HCT116 (cell line): ENCODE measurements at places on chromosomes 7 and 10. TPM values are rescaled to one million over a fixed set of nuclear protein-coding genes. Genes with fewer than 3 reads are reported as not detected.
A peak's percentile ranks its signal among the peaks of the same experiment; 100 is the strongest.

DNA sequence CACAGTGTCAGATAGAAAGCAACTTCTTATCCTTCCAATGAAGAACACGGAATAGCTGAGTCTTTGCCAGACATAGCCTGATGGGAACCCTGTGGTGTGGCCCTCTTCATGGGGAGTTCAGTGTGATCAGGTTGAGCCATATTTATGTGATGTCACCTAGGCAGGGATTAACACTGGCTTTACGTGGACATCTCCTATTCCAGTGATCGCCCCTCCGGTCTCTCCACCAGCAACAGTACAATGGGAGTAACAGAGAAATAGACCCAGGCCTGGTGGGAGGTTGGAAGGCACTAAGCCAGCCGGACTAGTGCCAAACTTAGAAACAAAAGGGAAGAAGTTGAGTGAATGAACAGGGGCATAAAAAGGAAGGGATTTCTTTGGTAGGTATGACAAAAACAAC lies 358.1 kb downstream of the PRPF18 start:
- no peak for DNase-seq
- no peaks in the 10 kb centered on the region for H3K36me3 ChIP-seq
- no peak overlapping the region for H3K4me3 ChIP-seq
- peaks cover 4% of the 10 kb centered on the region for H3K4me1 ChIP-seq
- peaks cover 14% of the 10 kb centered on the region for H3K27me3 ChIP-seq
- H3K27ac ChIP-seq = no peak overlapping the region

DNA sequence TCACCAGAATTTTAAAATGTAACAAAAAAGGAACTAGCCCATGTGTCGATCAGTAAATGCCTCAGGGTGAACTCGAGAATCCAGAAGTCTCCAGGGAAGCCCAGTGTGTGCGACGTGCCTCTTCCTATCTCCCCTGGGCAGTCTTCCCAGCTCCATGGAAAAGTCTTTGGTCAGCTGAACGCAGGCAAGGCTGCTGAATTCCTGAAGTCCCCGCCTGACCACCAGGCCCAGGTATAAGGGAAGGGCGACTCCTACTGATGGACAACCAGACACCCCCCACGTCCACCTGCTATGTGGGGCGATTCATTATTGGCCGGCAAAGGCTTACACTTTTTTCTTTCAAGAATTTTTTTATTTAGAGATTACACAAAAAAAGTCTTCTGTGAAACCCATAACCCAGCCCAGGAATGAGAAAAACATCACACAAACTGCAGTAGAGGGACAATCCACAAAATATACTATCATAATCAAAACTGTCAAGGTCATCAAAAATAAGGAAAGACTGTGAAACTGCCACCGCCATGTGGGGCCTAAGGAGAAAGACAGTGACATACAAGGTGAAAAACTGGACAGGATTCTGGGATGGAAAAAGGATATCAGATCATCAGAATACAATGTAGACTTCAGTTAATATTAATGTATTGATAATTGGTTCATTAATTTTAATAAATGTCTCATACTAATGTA lies 93.5 kb downstream of the CTBP2 start:
- peaks cover 53% of the 10 kb centered on the region for H3K4me1 ChIP-seq
- DNase-seq = no peak
- H3K27me3 ChIP-seq = no peaks in the 10 kb centered on the region
- H3K27ac ChIP-seq = no peak overlapping the region

GRCh38 chr10:102227050-102227449 lies 951 bp downstream of the ELOVL3 start:
- H3K4me3 ChIP-seq = no peak overlapping the region
- peaks cover 37% of the 10 kb centered on the region for H3K4me1 ChIP-seq
- H3K27me3 ChIP-seq = no peaks in the 10 kb centered on the region
- no peak for DNase-seq
- H3K36me3 ChIP-seq = no peaks in the 10 kb centered on the region
- H3K27ac ChIP-seq = no peak overlapping the region

- H3K4me1 ChIP-seq = no peaks in the 10 kb centered on the region
- no peak for DNase-seq
- H3K27me3 ChIP-seq = peaks cover 14% of the 10 kb centered on the region
These were observed 177.4 kb downstream of the SFMBT2 start for GRCh38 chr10:7233259-7233991.

DNA sequence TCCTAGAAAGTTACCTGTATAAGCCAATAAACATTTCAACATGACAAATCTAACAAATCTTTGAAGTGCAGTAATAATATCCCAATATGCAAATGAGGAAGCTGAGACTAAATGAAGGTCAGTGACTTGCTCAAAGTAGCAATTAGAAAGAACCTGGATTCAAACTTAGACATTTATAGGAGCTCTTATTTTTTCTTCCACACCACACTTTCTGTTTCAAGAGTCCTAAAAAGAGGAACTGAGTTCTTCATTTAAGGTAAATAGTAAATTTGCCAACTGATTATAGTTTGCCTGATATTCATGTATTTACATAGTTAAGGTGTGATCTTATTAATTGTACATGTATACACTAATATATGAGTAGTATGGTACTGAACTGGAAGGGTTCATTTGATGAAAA lies 44.0 kb downstream of the KLHDC10 start:
- H3K36me3 ChIP-seq = no peaks in the 10 kb centered on the region
- H3K4me1 ChIP-seq = no peaks in the 10 kb centered on the region; the same call in 1 of the 2 replicates
- no peaks in the 10 kb centered on the region for H3K27me3 ChIP-seq
- H3K4me3 ChIP-seq = no peak overlapping the region
- no peak for DNase-seq

DNA sequence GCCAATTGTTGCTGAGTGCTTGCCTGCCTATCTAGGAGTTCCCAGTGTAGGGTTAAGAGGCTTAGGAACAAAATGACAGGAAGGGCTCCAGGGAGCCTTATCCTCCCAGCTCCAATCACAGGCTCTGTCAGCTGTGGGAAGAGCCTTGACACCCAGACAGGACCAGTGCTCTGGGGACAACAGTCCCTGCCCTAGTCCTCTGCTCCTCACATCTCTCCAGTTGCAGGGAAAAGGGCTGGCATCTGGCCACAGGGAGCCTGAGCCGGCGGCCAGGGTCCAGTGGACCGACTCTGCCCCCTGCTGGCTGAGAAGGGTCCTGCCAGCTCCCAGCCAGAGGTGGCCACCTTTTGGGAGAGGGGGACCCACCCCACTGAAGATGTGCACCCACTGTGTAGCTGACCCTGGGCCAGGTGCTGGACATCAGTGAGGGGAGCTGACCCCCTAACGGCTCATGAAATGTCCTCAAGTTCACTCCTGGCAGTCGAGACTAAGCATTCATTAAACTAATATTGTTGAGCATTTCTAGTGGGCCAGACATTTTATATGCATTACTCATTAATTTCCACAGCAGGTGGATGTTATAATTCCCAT lies 17.6 kb downstream of the DNAJB12 start:
- H3K36me3 ChIP-seq = peaks cover 5% of the 10 kb centered on the region; the same call in 1 of the 2 replicates
- DNase-seq = no peak
- peak overlapping the region; percentile 35; the same call in 1 of the 2 replicates for H3K27ac ChIP-seq
- H3K4me3 ChIP-seq = no peak overlapping the region
- H3K4me1 ChIP-seq = peaks cover 24% of the 10 kb centered on the region

DNA sequence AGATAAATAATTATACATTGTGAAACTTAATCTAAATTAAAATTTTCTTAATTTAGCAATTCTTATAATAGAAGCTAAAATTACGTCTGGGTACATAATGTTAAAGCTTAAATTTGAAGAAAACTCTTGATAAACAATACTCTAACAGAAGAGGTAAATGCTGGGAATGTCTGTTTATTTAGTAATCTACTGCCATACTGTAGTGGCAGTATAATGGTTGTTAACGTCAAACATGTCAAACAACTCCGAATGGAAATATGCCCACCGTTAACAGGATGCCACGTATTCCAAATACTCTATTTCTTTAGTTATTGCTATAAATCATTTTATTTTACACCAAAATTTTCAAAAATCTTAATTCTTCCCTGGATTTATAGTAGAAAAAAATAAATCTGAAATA lies 40.0 kb upstream of the PTPN12 start:
- no peaks in the 10 kb centered on the region for H3K36me3 ChIP-seq
- no peaks in the 10 kb centered on the region for H3K27me3 ChIP-seq
- no peak for DNase-seq
- no peak overlapping the region for H3K27ac ChIP-seq
- H3K4me1 ChIP-seq = no peaks in the 10 kb centered on the region
- H3K4me3 ChIP-seq = no peak overlapping the region

- no peaks in the 10 kb centered on the region for H3K4me1 ChIP-seq
- H3K27ac ChIP-seq = no peak overlapping the region
- H3K27me3 ChIP-seq = no peaks in the 10 kb centered on the region
These were observed 141.3 kb downstream of the PTPRN2 start for GRCh38 chr7:158446281-158446680.

- H3K36me3 ChIP-seq = no peaks in the 10 kb centered on the region
- no peaks in the 10 kb centered on the region for H3K27me3 ChIP-seq
- H3K4me3 ChIP-seq = no peak overlapping the region
These were observed 45.5 kb upstream of the RHOBTB1 start for GRCh38 chr10:60989400-60989876.

DNA sequence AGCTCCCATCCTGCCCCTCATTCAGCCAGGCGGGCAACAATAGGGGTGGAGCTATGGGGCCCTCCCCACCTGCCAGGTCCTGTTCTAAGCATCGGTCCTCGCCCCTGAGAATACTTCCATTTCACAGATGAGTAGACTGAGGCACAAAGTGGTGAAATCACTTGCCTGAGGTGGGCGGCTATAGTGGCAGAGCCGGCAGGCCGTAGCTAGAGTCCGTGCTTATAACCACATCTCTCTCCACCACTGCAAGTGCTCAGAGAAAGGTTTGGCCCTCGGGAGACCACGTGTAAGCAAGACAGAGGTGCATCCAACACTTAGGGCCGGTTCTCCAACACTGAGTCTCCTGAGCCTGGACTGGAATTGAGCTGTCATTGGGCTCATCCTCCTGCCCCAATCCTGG lies 145.8 kb upstream of the UNC5B start:
- no peak overlapping the region for H3K27ac ChIP-seq
- H3K27me3 ChIP-seq = no peaks in the 10 kb centered on the region
- no peaks in the 10 kb centered on the region for H3K36me3 ChIP-seq
- no peak overlapping the region for H3K4me3 ChIP-seq

- peak overlapping the region; percentile 91 for H3K27ac ChIP-seq
- H3K4me3 ChIP-seq = peak overlapping the region; percentile 90
- no peaks in the 10 kb centered on the region for H3K27me3 ChIP-seq
- peaks cover 18% of the 10 kb centered on the region for H3K4me1 ChIP-seq
- peaks cover 15% of the 10 kb centered on the region for H3K36me3 ChIP-seq
These were observed 980 bp downstream of the ADAMTS14 start for GRCh38 chr10:70673043-70673928.

The PRF1 gene
- total RNA-seq = 6.4 TPM

The PPP1R3C gene
- total RNA-seq = 0.20 TPM

The CTAGE6 gene
- total RNA-seq = not detected

The CYP26C1 gene
- total RNA-seq = 0.07 TPM

The PTF1A gene
- not detected for total RNA-seq

The SEPTIN14 gene
- total RNA-seq = not detected

The SSC4D gene
- total RNA-seq = 1.1 TPM

The TBX20 gene
- not detected for total RNA-seq
